ENCODE measurements at places on chromosomes 11 and 22. TPM values are rescaled to one million over a fixed set of nuclear protein-coding genes. Genes with fewer than 3 reads are reported as not detected.
A peak's percentile ranks its signal among the peaks of the same experiment; 100 is the strongest.

CHCHD10 gene
- 3.6 TPM for total RNA-seq

CHST1 gene
- under 0.01 TPM for total RNA-seq

PRG3 gene
- not detected for total RNA-seq

NADSYN1 gene
- 81.7 TPM for total RNA-seq

CCDC116 gene
- 0.17 TPM for total RNA-seq

TRIM22 gene
- 94.8 TPM for total RNA-seq

DNA sequence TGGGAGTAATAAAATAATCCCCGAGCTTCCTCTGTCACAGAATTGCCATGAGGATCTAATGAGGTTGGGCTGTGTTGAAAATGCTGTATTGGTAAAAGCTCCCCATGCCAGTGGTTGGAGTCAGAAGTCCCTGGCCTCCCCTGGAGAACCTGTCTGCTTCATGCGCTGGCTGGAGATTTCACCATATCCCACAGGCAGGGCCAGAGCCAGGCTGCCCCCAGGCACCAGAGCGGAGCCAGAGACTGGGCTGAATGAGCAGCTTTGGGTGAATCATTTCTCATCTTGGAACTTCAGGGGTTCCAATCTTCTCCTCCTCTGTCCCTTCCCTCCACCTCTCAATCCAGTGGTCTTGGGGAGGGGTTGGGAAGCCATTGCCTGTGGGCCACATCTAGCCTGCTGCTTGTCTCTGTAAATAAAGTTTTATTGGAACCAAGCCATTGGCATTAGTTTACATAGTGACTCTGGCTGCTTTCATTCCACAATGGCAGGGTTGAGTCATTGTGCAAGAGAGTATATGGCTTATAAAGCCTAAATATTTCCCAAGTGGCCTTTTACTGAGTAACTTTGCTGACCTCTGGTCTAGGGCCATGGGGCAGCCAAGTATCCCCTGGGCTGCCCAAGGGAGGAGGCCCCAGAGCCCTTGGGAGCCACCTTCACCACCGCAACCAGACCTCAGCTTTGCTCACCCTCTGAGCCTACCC lies 35.2 kb downstream of the LRRC10B start:
- no peak overlapping the region for H3K4me3 ChIP-seq
- peaks cover 7% of the 10 kb centered on the region for H3K4me1 ChIP-seq
- no peaks in the 10 kb centered on the region for H3K36me3 ChIP-seq
- DNase-seq = peak; percentile 82
- no peak overlapping the region for H3K27ac ChIP-seq

DNA sequence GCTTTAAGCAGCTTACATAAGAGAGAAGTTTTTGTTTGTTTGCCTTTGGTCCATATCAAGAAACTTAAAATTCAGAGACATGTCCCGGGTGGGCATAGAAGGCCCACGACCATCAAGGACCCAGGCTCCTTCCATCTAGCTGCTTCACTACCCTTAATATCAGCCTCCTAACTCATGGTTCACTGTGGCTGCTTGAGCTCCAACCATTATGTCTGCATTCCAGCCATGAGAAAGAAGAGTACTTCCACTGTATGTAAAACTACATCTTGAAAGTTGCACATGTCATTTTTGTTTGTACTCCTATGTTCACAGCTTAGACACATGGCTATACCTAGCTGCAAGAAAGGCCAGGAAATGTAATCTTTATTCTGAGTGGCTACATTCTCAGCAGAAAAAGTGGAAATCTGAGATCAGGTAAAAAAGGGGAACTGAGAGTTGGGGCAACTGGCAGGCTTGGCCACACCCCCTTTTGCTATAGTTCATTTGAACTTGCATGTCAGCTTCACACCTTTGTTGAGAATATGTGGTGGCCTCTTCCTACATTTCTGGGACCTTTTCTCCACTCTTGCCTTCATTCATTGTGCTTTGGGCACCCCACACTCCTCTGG lies 81.3 kb upstream of the TP53I11 start:
- no peaks in the 10 kb centered on the region for H3K36me3 ChIP-seq
- H3K4me1 ChIP-seq = no peaks in the 10 kb centered on the region
- peaks cover 17% of the 10 kb centered on the region for H3K27me3 ChIP-seq
- H3K27ac ChIP-seq = no peak overlapping the region
- no peak for DNase-seq
- no peak overlapping the region for H3K4me3 ChIP-seq

DNA sequence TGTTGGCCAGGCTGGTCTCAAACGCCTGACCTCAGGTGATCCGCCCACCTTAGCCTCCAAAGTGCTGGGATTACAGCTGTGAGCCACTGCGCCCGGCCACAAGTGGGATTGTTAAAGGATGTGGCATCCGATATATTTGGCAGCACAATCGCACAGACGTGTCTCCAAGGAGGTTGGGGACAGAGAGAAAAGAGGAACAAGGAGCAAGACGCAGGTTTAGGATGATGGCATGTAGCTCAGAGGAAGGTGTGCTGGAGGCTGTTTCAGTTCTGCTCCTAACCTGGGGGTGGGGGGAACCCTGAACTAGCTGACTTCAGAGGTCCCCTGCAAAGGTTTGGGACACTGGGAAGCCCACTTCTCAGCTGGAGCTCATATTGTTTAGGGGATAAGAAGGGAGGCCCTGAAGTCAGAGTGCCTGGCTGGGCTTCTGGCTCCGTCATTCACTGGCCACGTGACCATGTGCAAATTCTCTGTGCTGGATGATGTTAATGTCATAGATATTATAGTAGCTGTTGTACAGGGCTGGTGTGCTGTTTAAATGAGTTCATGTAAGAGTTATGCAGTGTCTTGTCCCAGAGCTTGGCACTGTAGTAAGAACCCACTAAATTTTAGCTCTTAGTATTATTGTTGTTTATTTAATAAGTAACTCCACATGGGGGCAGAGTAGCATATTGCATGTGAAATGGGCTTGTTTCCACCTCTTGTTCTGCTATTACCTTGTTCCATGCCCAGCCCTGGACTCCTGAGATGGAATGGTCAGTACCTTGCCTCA lies 129.7 kb downstream of the ST3GAL4 start:
- H3K27me3 ChIP-seq = no peaks in the 10 kb centered on the region
- no peak overlapping the region for H3K4me3 ChIP-seq
- H3K27ac ChIP-seq = no peak overlapping the region
- DNase-seq = peak; percentile 33

GRCh38 chr11:63583357-63583677 lies 20.1 kb upstream of the PLAAT2 start:
- H3K4me1 ChIP-seq = no peaks in the 10 kb centered on the region
- H3K27me3 ChIP-seq = no peaks in the 10 kb centered on the region
- no peak overlapping the region for H3K27ac ChIP-seq
- no peak overlapping the region for H3K4me3 ChIP-seq

DNA sequence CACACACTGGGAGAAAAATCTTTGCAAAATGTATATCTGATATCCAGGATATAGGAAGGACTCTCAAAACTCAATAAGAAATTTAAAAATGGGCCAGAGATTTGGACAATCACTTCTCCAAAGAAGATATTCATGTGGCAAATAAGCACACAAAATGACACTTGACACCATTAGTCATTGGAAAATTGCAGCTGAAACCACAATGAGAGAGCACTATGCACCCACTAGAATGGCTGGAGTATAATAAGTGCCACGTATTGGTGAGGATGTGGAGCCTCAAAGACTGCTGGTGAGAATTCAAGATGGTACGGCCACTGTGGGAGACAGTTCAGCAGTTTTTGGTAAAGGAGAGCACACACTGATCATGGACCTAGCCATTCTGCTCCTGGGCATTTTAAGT lies 12.8 kb upstream of the OSBPL5 start:
- H3K27ac ChIP-seq = no peak overlapping the region
- no peaks in the 10 kb centered on the region for H3K36me3 ChIP-seq
- no peaks in the 10 kb centered on the region for H3K4me1 ChIP-seq
- H3K27me3 ChIP-seq = no peaks in the 10 kb centered on the region
- no peak overlapping the region for H3K4me3 ChIP-seq

DNA sequence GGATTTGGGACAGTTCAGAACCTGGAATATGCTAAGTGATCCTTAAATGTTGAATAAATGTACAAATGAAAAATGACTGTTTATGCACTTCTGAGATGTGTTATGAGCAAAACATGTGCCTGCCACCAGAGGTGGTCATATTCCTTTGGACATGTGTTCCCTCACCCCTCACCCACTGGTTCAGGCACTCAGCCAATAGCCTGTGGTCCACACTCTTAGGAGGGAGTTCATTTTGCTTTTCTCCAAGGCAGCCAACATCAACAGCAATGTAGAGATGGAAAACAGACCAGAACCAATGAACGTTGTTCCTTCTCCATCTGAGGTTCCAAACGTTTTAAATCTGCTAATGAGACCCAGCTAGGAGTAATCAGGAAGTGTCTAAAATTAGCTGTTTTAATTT lies 44.0 kb downstream of the RPUSD4 start:
- no peaks in the 10 kb centered on the region for H3K4me1 ChIP-seq
- DNase-seq = peak; percentile 24
- H3K36me3 ChIP-seq = no peaks in the 10 kb centered on the region
- no peak overlapping the region for H3K4me3 ChIP-seq
- no peak overlapping the region for H3K27ac ChIP-seq
- H3K27me3 ChIP-seq = peaks cover 2% of the 10 kb centered on the region

Measured in fibroblast of lung (primary cell).